ENCODE measurements at places on chromosomes 5 and 9.

DNA sequence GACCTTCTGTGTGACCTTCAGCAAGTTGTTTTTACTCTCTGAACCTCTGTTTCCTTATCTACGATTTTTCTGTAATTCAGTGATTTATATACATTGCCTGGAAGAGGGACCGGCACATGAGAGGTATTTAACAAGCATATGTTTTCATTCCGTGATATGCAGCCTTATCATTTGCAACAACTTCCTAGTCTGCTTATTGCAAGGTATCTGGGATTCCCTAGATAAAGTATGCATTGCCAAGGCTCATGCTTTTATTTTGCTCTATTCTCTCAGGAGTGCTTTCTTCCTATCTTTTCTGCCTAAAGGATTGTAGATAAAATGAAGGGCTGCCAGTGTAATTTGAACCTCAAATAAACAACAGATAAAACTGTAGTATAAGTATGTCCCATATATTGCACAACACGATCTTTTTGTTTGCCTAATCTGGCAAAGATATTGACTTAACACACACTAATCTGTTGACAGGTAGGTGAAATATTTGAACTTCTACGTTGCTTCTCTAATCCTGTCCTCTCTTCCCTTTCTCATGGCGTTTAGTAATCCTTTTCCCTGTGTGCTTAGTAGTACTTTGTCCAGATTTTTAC, 377.2 kb upstream of the TNC start:
- no peak for DNase-seq

GRCh38 chr5:121945261-121945660, 16.5 kb upstream of the SRFBP1 start:
- DNase-seq: no peak

DNA sequence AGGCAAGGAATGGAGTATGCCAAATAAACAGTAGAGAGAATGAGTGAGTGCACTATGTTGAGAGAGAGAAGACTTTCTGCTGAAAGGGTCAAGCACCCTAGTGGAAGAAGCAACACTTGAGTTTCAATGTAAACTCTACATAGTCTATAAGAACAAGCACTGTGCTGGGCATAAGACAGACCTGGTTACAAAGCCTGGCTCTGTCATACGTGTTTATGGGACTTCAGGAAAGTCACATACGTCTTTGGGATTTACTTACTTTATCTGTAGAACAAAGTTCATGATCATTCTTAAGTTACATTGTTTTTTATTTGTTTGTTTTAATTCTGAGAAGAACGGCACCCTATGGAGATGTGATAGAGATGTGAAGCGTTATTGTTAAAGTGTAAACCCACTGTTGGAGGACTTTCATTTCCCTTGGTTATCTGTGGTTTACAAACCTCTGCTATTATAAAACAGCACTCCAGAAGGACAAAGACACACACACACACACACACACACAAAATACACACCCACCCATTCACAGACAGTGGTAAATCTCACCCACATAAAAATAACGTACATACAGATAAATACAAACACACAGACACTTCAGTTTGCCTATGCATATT, 70.7 kb upstream of the TRIM32 start:
- no peak for DNase-seq

GRCh38 chr9:128819716-128820664, 1.7 kb downstream of the ENDOG start:
- peak; percentile 74 for DNase-seq

- no peak for DNase-seq
These were observed 117.1 kb downstream of the ICE1 start for GRCh38 chr5:5539590-5539989.

DNA sequence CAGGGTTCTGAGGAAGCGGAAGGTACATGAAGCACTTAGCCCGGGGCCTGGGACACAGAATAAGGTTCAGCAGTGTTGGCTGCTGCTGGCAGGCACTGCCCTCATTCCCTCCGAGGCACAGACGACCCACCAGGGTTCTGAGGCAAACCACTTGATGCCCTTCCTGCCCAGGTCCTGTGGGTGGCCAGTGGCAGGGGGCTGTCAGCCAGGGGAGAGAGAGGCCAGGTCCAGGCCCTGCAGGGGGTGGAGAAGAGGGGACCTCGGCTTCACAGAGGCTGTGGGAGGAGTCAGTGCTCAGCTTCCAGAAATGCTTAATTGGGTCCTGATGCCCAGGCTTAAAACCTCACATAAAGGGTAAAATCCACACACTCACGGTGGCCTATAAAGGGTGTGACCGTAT, 4.4 kb upstream of the ZDHHC12 start:
- DNase-seq: no peak

- no peak for DNase-seq
These were observed 428.2 kb downstream of the ENC1 start for GRCh38 chr5:74212336-74212735.

GRCh38 chr9:98529841-98530240, 178.9 kb downstream of the GABBR2 start:
- no peak for DNase-seq

- DNase-seq: no peak
These were observed 1.0 kb downstream of the FOCAD start for GRCh38 chr9:20684875-20685696.

DNA sequence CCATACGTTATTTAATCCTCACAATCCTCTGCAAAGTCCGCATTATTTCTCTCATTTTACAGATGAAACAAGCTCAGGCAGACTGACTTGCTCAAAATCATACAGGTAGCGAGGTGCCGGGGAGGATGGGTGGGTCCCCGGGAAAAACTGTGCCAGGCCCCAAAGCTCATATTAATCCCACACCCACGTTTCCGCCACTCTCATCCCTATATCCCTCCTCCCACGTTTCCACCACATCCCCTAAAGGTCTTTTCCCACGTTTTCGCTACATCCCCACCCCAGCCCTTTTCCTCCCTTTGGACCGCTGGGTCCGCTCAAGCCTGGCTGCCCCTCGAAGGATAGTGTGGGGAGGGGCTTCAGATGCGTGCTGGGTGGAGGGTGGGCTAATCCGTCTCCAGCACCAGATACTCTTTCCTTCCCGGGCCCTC, 434 bp upstream of the FSD1L start:
- peak; percentile 68 for DNase-seq

DNA sequence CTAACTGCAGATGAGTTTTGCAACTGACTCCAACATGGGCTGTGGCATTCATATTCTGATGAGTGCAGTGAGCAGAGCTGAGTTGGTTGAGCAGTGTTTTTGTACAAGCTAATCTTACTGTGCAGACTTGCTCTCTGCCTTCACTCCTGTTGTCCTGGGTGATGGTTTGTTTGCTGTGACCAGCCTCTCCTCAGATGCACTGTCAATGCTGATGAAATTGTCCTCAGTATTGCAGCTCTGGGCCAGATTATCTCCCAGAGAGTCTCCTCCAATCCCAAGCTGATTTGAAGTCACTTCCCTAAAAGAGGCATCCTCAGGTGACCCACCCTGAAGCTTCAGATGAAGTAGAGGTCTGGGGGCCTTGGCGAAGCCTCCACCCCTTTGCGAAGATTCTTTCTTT, 581.8 kb downstream of the ACTL7B start:
- no peak for DNase-seq

All from NCI-H2227 treated with DMSO at 0.1 percent for 48 hours (cell line).